T-helper 1 cell treated with Interleukin-12 subunit alpha and Interleukin-12 subunit beta and Interleukin-4 antibody, amounts not matched to agents 30 ng/mL and 1 ng/mL, for 36 hours (primary cell): ENCODE measurements at places on chromosomes 2 and 18. TPM values are rescaled to one million over a fixed set of nuclear protein-coding genes. Genes with fewer than 3 reads are reported as not detected.

The MARCO gene
- not detected in 2 replicates for total RNA-seq

The C2orf66 gene
- total RNA-seq, result 1.2 and 1.8 TPM in 2 replicates

The YES1 gene
- total RNA-seq, result 11.2 and 12.8 TPM in 2 replicates

The C2orf76 gene
- 7.5 and 10.0 TPM in 2 replicates for total RNA-seq

The EN1 gene
- total RNA-seq, result not detected in 2 replicates

The CACNB4 gene
- total RNA-seq, result 0.44 and 0.80 TPM in 2 replicates

The STAT4 gene
- 89.9 and 95.0 TPM in 2 replicates for total RNA-seq

The LYG2 gene
- total RNA-seq, result not detected in 2 replicates

The ST8SIA5 gene
- 0.32 TPM in 1 of 2 replicates, not detected in the other for total RNA-seq

The PHOSPHO2 gene
- 2.1 and 3.0 TPM in 2 replicates for total RNA-seq

The ALPI gene
- not detected in 2 replicates for total RNA-seq
